Mesothelial cell of epicardium (in vitro differentiated cells): ENCODE measurements at places on chromosomes 4 and X. TPM values are rescaled to one million over a fixed set of nuclear protein-coding genes. Genes with fewer than 3 reads are reported as not detected.

The ATP2B3 gene
- total RNA-seq: 0.82 to 0.99 TPM (median 0.83 TPM) in 3 replicates

The CCSER1 gene
- total RNA-seq: 5.3 to 7.2 TPM (median 6.3 TPM) in 3 replicates

The GRPR gene
- 1.7 to 2.1 TPM (median 2.1 TPM) in 3 replicates for total RNA-seq

- H3K36me3 ChIP-seq: no peaks in the 10 kb centered on the region
- no peak overlapping the region for H3K4me3 ChIP-seq
- DNase-seq: no peak
- H3K27ac ChIP-seq: no peak overlapping the region
Observed at GRCh38 chrX:71198066-71198465, 25.0 kb upstream of the GJB1 start.

DNA sequence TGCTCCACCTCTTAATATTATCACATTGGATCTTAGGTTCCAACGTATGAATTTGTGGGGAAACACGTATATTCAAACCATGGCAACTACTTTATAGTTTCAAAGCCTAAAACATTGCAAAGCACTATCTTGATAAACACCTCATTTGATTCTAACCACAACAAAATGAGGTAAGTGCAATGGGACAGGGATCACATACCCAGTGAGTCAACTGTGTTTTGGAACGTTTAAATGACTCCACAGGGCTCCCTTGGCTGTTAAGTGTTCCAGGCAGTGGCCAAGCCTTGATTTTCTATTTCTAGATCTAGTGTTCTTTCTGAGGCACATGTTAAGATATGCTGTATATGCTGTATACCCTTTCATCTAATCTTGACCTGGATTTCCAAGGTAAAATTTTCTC, 54.5 kb upstream of the C1QTNF7 start:
- H3K27ac ChIP-seq: no peak overlapping the region
- DNase-seq: no peak
- H3K36me3 ChIP-seq: no peaks in the 10 kb centered on the region
- H3K4me3 ChIP-seq: no peak overlapping the region
- H3K4me1 ChIP-seq: peaks cover 7% of the 10 kb centered on the region

GRCh38 chrX:133598601-133599335, 183.5 kb upstream of the GPC4 start:
- no peak for DNase-seq
- peaks cover 31% of the 10 kb centered on the region for H3K4me1 ChIP-seq
- H3K4me3 ChIP-seq: no peak overlapping the region
- peaks cover 42% of the 10 kb centered on the region for H3K36me3 ChIP-seq
- peak overlapping the region; percentile 60 for H3K27ac ChIP-seq

DNA sequence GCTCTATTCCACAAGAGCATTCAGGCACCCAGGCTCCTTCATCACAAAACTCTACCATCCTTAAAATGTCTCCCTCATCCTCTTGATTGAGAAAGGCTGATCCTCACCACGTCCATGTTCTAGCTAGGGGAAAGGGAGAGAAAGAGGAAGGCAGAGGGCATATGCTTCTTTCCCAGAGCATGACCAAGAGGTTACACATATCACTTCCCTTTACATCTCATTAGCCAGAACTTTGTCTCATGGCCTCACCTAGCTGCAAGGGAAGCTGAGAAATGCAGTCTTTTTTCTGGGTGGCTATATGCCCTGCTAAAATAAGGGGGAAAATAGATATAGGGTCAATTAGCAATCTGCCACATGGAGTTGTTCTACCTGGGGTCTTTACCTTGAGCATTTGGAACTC, 42.7 kb downstream of the LONRF3 start:
- no peak overlapping the region for H3K27ac ChIP-seq
- H3K27me3 ChIP-seq: no peaks in the 10 kb centered on the region
